ENCODE measurements at places on chromosomes 5 and 9.

DNA sequence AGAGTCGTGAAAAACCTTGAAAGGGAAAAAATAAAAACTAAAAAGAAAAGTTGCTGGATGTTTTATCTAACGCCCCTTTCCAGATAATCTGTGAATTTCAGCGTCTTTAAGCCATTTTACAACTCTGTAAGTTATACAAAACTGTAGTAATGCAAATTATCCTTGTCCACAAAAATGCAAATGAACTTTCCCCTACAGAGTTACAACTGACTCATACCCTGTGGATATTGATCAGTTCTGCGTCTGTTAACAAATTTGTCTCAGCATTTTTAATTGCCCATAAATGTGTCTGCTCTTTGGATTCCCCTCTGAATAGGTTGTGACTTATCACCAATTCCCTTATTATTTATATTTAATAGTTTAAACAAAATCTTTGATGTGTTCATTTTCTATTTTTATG lies 105.9 kb upstream of the PRLR start:
- DNase-seq, result no peak

DNA sequence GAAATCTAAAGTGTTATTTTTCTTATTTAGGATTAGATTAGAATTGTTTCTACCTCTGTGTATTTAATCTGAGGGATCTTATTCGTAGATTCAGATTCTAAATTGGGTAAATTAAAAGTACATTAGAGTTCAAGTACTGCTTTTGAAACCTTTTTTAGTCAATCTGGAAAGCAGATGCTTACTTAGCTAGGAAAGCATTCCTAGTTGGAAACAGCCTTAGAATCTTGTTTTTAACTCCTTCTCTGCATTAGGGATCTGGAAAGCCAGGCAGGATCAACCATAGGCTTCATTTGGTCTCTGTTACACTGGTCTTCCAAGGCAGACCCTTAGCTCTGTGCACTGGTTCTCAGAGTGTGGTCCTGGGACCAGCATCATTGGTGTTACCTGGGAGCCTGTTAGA lies 247.4 kb downstream of the NR3C1 start:
- DNase-seq, result no peak

DNA sequence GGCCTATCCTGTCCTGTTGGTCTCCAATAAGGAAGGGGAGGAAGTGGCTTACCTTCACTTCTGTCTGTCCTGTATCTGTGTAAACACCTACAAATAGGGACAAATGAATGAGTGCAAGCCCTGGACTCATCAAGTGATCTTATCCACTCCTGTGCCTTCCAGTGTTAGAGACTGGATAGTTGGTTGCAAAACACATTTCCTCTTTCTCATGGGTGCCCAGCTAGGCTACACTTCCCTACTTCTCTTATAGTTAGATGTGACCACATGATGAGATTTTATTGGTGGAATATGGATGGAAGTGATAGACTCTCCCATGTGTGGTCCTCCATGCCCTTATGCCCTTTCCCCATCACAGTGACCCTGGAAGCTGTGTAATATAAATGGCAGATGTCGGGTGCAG lies 16.9 kb upstream of the PFDN1 start:
- no peak for DNase-seq

DNA sequence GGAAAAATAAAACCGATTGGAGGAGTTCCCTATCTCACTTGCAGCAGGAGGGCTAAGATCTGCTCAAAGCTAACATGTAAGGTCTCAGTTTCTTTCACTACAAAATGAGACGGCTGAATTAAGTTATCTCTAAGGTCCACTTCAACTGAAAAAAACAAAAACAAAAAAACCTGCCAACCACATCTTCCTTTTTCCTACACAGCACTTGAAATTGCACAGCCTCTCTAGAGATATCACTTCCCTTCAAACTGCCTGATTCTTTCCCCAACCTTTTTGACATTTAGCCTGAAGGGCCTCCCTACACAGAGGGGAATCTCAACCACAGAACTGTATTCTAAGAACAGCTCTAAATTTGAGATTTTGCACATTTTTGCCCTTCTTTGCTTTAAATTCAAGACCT lies 227.9 kb upstream of the TARS1 start:
- DNase-seq, result no peak

- peak; percentile 41 for DNase-seq
Measured at GRCh38 chr9:75229605-75230332, 141.5 kb downstream of the OSTF1 start.

DNA sequence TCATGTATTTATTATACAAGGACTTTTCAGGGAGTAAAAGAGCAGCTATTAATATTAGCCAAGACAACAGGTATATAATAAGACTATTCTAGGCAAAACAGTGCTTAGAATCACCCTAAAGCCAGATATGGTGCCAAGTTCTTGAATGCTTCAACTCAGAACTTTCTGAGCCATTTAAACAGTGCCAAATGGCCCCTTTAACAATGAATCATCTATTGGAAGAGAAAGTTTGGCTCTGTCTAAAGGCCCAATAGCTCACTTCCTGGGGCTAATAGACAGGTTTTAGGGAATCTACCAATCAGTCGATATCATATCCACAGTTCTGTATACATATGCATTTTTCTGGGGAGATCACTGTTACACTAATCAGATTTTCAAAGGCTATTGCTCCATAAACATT lies 42.9 kb downstream of the ZNF474 start:
- DNase-seq, result peak; percentile 80

DNA sequence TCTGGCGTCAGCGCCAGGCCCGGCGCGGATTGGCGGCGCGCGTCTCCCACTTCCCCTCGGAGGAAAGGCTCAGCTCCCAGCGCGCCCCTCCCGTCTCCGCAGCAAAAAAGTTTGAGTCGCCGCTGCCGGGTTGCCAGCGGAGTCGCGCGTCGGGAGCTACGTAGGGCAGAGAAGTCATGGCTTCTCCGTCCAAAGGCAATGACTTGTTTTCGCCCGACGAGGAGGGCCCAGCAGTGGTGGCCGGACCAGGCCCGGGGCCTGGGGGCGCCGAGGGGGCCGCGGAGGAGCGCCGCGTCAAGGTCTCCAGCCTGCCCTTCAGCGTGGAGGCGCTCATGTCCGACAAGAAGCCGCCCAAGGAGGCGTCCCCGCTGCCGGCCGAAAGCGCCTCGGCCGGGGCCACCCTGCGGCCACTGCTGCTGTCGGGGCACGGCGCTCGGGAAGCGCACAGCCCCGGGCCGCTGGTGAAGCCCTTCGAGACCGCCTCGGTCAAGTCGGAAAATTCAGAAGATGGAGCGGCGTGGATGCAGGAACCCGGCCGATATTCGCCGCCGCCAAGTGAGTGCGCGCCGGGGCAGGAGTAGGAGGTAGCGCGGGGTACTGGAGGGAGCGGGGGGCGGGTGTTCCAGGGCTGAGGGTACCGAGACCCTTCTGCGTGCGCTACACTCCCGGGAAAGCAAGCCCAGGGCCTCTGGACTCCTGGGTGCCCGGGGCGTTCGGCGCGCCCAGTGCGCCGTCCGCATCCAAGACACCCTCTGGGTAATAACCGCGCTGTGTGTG lies at the start of gene MSX2:
MSX2 (plus strand) TSS at position 99 of the 777 bp plus-strand sequence; CDS start at position 177, 78 bp downstream.
- peak; percentile 68 for DNase-seq

DNA sequence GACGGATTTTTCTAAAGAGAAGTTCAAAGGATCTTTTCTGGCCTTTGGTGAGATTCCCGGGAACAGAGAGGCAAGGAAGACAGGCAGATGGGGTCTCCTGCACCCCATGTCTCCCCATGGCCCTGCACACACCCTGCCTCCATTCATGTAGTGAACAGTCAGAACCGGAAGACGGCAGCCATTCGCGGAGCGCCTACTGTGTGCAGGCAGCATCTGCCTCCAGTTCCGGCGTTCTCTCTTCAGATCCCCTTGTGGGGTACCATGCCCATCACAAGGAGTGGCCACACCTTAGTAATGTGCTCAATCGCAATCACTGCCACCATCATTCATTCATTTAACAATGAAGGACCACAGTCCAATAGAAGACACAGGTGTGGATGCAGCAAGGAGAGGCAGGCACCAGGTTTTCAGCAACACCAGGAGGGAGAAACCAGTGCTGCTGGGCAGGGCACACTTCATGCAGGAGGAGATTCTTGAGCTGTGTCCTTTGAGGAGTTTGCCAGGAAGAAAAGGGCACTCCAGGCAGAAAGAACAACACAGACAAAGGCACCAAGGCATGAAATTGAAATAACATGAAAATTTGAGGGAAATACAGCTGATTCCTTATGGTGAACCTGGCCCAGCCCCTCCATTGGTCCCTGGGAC lies 171.5 kb upstream of the PHYKPL start:
- DNase-seq, result no peak

DNA sequence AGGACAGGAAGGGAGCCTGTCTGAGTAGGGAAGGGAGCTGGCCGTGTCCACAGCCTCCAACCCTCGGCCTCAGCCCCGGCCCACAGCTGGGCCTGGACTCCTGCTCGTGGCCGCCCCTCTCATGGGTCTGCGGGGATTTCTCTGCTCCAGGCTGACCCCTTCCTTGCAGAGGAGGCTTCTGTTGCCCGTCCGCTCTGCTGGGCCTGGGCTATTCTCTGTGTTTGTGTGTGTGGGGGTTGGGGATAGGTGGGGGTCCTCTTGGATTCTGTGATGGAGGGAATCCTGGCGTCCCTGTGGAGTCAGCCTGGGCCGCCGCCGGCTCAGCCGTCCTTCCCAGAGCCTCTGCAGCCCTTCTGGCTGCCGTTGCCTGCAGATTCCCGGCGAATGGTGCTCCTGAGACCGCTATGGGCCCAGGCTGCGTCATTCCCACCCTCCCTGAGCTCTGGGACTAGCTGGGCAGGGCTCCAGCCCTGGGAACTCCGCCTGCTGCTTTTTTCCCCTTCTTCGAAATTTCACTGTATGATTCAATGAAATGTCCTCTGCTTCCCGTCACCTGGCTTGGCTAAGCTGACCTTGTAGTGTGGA lies 64.2 kb downstream of the FGF18 start:
- peak; percentile 96 for DNase-seq

- DNase-seq, result peak; percentile 48
Measured at GRCh38 chr5:147830035-147830434, 1.4 kb downstream of the SPINK1 start.

DNA sequence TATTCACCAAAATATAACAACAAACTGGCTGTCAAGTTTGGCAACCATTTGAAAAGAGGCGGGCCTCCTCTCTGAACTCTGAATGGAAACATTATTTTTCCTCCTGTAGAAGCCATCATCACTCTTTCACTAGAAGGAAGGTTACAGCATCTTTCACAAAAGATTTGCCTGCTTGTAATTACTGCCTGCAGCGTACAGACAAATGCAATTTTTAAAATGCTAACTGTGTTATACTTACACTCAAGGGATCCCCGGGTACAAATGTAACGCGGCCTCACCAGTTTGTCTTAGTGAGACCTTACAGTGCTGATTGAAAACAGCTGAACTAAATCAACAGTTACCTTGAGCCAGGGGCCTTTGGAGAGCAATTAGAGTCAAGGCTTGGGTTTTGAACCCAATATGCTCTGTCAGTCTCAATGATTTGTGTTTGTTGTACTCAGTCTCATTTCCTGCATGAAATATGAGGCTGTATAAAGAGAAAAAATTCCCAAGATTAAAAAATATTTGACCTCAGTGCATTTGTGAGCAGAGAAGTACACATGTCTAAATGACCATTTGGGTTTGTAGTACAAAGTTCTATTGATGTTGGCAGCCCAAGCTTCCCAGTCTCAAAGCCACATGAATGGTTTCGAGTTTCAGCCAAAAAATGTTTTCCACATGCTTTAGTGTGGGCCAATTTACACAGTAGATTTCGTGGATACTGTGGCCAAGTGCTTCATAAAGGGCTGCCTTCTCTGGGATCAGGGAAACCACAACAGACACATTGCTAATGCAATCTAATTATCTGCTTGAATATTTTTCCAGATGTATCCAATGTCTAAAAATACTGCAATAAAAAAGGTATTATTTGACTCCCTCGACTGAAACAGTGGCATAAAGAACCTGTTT lies 500.0 kb downstream of the SPATA31D1 start:
- peak; percentile 99 for DNase-seq

DNA sequence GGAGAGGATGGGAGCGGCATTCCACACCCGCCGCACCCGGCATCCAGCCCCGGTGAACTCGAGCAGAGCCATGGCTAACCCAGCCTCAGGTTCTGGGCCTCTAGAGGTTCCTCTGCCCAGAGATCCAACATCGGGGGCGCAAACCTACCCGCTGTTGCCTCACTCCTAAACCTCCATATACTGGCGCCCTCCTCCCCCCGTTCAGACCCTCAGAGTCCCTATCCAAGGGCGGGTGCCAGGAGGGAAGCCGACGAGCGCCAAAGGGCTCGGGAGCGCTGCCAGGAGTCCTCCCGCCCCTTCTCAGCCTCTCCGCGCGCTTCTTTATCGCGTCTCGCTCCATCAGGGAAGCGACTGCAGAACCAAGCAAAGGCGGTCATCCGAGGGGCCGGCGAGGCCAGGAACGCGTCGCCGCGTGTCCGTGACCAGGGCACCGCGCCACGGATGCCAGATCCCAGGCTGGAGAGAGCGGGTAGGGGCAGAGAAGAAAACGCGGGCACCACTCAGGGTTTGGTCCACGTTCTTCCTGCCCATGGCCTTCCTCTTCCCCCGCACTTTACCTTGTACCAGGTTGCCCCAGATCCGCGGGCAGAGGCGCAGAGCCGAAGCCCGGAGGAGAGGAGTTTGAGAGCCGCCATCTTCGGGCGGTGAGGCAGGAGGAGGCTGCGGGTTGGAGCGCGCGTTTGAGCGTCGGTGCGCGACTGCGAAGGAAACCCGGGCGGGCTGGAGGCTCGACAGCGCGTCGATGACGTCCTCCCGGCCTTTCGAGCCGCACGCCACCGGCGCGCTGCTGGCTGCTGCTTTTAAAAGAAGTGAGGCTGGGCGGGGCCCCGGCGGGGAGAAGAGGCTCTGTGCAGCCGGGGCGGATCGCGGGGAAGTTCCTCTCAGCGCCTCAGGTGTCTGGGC lies at the start of gene OXCT1:
OXCT1 (minus strand) TSS at position 702 of the 903 bp plus-strand sequence; CDS start at position 635, 67 bp downstream.
- peak; percentile 80 for DNase-seq

- no peak for DNase-seq
Measured at GRCh38 chr9:37676411-37676830, 25.7 kb downstream of the FRMPD1 start.

Data from fibroblast of the aortic adventitia (primary cell).